Pons (tissue), 1 donor: ENCODE measurements at places on chromosomes 4 and X.
A peak's percentile ranks its signal among the peaks of the same experiment; 100 is the strongest.

DNA sequence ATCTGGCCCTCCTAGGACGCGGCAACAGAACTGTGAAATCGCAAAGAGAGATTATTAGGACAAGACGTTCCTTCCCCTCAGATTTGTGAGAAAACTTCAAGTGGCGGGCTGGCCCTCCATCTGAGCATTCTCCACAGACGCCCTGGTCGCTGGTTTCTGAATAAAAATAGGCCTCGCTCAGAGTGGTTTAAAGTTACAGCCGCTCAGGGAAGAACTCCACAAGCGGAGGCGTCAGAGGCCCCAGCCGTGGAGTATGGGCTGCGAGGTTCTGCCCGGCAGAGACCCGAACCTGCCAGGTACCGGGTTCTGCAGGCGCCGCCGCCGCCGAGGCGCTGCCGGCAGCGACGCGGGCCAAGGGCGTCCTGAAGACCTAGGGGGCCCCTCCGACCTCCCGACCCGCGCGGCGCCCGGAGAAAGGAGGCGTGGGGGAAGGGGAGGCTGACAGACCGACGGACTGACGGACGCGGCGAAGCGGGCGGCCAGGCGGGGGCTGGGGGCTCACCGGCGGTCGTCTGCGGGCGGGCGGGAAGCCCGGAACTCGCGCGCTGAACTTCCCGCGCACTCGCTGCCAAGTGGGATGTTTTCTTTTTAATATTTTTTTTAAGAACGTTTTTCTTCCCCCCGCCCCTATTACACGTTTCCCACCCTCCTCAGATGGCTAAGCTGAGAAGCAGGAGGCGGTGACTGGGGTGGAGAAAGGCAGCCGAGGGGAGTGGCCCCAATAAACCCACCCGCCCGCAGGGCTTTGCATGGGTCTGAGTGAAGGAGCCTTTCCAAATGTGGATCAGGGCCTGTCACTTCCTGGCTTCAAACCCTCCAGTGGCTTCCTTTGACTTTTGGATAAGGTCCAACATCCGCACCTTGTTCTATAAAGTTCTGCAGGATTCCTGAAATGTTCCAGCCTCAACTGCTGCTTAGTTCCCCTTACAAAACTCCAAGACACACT, at the start of gene PABPC4L:
TSS of gene PABPC4L (minus strand) at position 574 of the 946 bp plus-strand sequence. CDS start 770 bp downstream, outside the sequence.
- DNase-seq: peak; percentile 7

GRCh38 chr4:186689476-186689875, 34.2 kb downstream of the FAT1 start:
- peak; percentile 25 for DNase-seq

DNA sequence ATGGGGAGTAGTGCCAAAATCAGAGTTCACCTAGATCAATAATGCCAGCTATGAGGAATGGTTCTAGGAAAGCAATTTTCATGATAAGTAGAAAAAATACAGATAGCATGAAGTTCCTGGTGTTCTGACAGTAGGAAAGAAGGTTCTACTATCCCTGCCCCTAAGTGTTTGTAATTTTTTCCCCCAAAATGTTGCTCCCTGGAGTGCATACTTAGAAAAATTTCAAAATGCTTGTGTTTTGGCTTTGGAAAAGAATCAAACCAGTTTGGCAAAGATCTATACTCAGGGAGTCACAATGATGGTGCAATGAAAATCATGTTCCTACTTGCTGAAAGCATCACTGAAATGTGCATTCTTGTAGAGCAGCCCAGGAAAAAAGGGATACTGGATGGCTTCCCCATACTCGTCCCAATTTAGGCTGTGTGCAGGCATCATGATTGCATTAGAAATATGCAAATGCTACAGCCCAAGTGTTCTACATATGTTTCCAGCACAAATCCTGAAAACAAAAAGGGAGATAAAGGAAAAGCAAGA, 74.7 kb downstream of the LPAR4 start:
- no peak for DNase-seq

GRCh38 chr4:119652998-119653397, 24.4 kb upstream of the PDE5A start:
- no peak for DNase-seq

DNA sequence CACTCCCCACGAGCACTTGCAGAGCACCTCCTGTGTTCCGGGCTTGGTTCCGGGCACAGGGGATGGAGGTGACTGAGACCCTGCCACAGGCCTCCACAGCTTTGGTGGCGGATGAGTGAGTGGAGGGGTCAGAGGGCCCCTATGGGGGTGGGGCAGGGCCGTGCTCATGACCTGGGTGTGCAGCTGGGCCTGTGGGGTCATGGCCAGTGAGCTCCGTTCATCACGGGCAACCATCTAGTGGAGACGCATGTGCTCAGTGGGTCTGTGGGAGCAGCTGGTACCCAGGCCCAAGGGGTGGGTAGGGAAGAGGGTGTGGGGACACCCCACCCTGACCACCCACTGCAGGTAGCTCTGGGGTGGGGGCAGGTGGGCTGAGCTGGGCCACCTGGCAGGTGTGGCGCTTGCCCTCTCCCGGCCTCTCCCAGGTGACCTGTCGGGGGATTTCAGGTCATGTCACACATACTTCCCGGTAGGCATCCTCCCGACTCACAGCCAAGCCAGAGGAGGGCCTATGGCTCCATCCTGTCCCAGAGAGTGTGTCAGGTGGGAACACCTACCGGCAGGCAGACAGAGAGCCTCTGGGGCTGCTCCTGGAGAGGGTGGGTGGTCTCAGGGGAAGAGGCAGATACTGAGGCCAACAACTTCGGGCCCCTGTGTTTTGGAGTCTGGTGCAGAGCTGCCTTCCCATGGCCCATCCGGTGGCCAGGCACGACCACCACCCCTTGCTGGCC, 3.6 kb downstream of the PSAPL1 start:
- no peak for DNase-seq

DNA sequence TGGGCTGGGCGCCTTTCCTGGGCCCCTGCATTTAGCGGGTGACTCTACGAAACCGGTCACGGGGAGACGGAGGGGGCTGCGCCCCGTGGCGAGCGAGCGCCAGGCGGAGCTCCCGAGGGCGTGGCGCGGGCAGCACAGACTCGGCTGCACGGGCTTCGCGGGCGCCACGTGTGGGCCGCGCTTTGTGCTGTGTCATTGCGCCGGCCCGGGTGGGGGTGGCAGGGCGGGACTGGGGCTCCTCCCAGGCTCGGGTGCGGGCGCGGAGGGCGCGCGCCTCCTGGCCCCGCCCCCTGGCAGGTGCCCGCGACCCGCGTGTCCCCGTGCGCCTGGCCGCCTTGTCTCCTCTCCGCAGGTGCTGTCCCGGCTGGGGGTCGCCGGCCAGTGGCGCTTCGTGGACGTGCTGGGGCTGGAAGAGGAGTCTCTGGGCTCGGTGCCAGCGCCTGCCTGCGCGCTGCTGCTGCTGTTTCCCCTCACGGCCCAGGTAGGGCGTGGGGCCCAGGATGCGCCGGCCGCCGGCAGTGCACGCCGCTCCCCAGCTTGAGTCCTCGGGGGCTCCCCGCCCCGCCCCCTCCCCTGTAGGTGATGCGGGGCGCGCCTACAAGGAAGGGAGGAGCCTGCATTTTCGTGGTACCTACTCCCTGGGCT, 651 bp downstream of the UCHL1 start:
- DNase-seq: peak; percentile 19

GRCh38 chr4:73499996-73500765, 18.6 kb downstream of the AFM start:
- DNase-seq: no peak

DNA sequence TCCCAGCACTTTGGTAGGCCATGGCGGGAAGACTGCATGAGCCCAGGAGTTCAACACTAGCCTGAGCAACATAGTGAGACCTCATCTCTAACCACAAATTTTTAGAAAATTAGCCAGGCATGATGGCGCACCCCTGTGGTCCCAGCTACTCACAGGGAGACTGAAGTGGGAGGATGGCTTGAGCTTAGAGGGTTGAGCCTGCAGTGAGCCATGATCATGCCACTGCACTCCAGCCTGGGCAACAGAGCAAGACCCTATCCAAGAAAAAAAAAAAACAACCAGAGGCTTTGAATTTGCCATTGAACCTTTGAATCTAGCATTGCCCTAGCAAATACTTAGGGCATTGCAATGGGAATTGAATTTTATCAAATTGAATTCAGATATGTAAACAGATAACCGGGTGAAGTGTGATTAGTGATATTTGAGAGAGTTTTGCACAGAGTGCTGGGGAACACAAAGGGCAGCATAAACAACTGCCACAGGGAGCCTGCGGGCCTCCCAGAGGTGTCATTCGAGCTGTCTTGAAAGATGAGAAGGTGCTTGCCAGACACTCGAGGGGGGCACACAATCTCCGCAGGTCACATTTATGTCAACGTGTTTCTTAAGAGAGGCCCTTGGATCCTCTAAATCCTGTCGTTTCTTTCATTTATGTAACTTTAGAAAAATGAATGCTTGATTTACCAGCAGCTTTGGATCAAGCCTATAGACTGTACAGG, 200.3 kb downstream of the AASDH start:
- no peak for DNase-seq

DNA sequence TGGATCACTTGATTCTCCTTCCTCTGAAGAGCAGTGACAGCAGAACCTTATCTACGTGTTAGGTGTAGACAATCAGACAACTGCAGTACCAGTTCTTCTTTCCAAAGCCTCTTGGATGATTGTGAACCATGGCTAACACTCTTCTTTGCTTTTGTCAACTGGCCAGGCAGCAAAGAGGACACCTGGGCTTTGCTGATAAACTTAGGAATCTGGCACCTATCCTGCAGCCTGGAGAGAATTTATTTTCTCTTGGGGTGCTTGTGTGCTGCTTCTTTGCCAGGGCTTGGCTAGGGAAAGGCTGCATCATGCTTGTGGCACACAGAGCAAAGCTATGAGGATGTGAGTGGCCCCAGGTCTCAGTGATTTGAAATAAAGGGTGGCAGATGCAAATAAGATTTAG, 77.4 kb downstream of the ANAPC4 start:
- DNase-seq: no peak

- peak; percentile 60 for DNase-seq
These were observed 18.0 kb upstream of the TMSB4X start for GRCh38 chrX:12956704-12957534.

DNA sequence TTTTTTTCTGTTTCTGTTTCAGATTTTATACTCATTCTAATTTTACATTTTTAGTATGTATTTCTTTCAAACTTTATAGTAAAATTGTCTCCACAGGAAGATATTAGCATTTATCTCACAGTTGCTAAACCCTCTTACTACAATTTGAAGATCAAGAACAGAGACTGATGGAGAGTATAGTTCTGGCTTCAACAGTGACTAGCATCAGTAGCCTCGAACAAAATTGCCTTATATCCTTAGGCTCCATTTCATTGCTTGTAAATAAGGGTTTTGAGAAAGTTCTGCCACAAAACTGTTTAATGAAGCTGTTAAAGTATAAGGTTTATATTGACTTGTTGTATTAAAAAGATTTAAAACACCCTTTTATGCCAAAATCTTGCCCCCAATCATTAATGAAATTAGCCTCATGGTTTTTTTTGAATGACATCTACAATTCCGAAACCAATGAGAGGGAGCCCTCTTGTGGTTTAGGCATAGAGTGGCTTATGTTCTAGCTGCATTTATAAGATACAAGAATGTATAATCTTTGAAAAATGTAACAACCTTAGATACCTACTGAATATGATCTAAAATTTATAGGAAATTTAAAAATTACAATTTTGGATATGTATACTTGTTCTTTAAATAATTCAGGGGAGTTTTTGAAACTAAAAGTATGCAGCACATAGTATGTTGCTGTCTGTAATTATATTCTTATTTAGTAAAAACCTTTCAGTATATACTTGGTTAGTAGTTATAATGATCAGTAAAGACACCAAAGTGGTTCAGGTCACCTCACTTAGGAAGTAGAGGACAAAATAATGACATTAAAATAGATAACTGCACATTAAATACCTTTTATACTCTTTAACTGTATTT, 109.8 kb upstream of the HPGD start:
- DNase-seq: peak; percentile 74

DNA sequence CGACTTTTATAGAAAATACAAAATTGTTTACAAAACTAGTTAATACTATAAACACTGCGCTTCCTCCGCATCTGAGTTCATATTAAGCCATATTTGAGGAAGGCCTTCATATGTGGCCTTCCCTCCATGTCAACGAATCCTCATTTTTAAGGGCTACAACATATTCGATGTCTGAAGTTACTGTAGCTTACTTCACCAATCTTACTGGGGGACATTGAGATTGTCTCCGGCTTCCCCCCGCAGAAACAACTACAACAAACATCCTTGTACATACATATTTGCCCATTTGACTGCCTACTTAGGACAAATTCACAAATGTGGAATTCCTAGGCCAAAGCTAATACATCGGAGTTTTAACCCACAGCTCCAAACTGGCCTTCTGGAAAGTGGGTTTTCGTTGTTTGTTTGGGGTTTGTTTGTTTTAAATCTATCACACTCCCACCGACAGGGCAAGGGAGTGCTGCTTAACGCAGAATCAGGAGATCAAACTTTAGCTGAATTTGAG, 581 bp upstream of the FAM114A1 start:
- no peak for DNase-seq

DNA sequence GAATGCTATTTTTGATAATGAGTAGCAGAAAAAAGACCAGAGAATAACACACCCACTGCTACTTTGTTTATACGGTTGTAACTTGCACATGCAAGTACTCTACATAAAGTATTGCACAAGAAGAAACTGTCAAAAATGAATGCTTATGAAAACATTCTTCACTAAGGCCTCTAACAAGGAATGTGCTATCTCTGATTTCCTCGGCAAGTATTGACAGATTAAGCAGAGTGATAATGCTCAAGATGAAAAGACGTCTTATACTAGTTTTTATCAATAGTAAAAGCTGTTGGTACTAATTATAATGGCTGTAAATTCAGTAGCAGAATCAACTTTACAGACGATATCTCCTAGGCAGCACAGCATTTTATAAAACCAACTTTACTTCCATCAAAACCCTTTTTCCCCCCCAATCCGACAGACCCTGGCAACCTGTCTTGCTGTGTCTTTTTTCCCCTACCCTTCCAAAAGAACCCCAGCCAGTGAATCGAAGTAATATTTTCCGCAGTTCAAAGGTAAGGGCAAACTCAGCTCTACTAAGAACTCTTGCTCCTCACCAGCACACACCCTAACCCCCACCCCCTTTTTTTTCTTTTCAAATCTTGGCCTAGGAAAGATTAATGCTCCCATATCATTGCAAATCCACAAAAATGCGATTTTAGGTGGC, 1.5 kb downstream of the FRYL start:
- DNase-seq: peak; percentile 55

GRCh38 chr4:141028024-141028529, 105.2 kb downstream of the RNF150 start:
- no peak for DNase-seq

DNA sequence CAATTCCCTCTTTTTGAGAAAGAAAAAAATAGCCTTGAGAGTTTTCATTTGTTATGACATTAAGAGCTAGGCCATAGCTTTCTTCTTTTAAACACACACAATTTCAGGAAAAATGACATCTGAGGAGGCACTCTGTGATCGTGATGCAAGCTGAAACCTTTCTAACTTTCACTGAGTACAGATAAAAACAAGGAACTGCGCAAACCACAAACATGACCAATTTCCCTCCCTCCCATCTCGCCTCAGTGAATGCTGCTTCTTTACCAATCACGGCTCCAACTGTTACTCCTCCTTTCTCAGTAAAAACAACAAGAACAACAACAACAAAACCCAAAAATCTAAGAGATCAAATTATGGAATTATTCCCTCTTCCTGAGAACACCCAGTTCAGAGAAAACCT, 626.8 kb downstream of the TLL1 start:
- no peak for DNase-seq
